T-cell (primary cell): ENCODE measurements at places on chromosomes 4 and X.

DNA sequence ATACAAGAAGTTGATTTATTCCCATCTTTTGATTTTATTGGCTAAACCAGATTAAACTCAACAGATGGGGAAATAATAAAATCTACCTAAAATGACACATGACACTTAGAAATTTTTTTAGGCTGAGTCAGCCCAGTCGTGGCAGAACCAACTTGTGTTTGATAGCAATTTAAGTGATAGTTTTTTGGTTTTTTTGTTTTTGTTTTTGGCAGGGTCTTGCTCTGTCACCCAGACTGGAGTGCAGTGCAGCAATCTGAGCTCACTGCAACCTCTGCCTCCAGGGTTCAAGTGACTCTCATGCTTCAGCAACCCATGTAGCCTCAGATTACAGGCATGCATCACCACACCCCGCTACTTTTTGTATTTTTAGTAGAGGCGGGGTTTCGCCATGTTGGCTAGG lies 370.3 kb upstream of the NOCT start:
- no peak for DNase-seq

DNA sequence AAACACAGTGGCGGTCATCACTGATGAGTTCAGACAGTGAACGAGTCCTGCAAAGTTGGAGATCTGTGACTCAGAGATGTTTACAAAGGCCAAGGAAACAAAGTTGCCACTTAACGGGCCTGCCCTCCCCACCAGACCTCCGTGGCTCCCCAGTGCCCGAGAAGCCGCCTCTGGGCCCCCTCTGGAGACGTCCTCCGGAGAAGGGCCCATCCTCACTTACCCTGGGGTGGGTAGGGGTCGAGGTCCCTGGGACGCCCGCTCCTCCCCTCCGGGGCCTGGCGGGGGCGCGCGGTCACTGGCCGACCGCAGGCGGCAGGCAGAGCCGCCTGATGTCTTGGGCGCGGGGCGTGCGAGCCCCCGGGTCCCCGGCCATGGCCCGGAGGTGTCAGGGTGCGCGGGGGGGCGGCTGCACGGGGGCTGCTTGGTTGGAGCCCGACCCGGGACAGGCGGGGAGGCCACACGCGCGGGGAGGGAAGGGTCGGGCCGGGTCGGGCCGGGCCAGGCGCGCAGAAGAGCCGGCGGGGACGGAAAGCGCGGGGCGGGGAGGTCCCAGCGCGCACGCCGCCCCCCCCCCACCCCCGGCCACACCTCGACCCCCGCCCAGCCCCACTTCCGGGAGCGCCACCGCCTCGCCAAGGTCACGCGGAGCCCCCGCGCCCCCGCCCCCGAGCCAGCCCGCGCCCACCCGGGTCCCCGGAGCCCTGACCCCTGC lies 529 bp downstream of the DHRSX start:
- DNase-seq = peak; percentile 20

DNA sequence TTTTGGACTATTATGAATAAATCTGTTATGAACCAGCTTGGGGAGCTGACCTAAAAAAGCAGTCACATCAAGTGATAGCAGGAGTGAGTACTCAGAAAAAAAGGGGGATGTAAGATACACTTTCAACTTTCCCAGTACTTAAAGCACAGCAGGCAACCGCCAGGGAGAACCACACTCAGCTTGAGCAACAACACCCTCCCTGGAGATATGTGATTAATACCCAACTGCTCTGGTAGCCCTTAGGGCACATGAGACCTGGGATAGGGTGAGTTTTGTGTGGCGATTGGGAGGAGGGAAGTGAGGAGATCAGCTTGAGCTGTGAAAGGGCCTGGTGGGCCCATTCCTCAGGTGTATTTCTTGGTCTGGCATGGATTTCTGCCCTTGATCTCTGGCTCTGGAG lies 220.3 kb upstream of the SFRP2 start:
- DNase-seq = no peak

DNA sequence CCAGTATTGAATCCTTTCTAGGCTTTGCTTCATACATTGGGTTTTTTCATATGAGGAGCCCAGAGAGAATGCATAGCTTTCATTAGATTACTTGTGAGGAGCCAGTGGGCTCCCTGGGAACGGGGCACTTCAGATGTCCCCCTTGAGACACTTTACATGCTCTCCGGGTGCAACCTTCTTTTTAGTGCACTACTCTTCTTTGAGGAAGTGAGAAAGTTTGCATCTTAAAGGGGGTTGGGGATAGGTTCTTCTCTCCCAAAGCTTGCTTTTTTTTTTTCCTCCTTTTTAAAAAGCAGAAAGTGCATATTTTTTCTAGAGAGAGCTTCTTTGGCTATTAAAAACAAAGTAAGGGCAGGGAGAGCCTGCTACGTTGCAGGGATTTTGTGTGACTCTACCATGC lies 4.3 kb downstream of the HADH start:
- DNase-seq = no peak

- DNase-seq = no peak
Observed at GRCh38 chr4:173227756-173228155, 59.1 kb downstream of the GALNT7 start.

DNA sequence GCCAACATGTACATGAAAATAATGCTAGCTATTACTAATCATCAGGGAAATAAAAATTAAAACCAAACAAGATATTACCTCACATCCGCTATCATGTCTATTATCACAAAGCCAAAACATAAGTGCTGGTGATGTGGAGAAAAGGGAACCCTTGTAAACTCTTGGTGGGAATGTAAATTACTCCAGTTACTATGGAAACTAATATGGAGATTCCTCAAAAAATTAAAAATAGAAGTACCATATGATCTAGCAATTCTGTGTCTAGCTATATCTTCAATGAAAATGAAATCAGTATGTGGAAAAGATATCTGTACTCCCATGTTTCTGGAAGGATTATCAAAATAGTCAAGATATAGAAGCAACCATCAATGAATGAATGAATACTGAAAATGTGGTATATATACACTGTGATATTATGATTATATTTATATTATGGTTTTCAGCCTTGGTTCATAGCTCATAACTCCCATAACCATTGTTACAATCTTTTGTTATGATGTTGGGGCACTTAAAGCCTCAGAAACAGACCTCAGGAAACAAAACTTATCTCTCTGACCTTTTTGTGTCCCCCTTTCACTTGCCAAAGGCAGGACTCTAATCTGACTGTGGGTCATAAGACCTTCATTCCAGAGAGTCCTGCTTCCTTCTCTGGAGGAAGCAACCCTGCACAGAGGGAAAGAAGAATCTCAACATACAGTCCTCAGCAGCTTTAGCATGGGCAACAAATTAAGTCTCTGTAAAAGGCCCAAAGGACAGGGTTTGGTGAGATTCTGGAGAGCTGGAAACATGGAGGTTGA lies 933.2 kb downstream of the ADGRL3 start:
- no peak for DNase-seq

GRCh38 chrX:141632124-141632523 lies 42.6 kb downstream of the SPANXA2 start:
- DNase-seq = no peak
